ENCODE measurements at places on chromosomes 1 and 21. TPM values are rescaled to one million over a fixed set of nuclear protein-coding genes. Genes with fewer than 3 reads are reported as not detected.

GRCh38 chr1:41432481-41433280 is 51.8 kb downstream of the EDN2 start:
- DNase-seq = peak; percentile 87
- H3K4me3 ChIP-seq = no peak overlapping the region
- H3K27me3 ChIP-seq = peaks cover 26% of the 10 kb centered on the region
- H3K36me3 ChIP-seq = no peaks in the 10 kb centered on the region
- no peak overlapping the region for H3K27ac ChIP-seq

- H3K4me1 ChIP-seq = no peaks in the 10 kb centered on the region
- peaks cover 4% of the 10 kb centered on the region for H3K27me3 ChIP-seq
- no peak for DNase-seq
- H3K27ac ChIP-seq = no peak overlapping the region
Measured at GRCh38 chr1:230749150-230749549, 2.0 kb downstream of the CAPN9 start.

GRCh38 chr1:33327587-33328325 is 6.9 kb upstream of the A3GALT2 start:
- H3K36me3 ChIP-seq = peaks cover 34% of the 10 kb centered on the region
- no peak overlapping the region for H3K4me3 ChIP-seq
- H3K27me3 ChIP-seq = no peaks in the 10 kb centered on the region
- no peak for DNase-seq
- no peaks in the 10 kb centered on the region for H3K4me1 ChIP-seq
- H3K27ac ChIP-seq = no peak overlapping the region

Gene ZSWIM5
- 0.59 TPM for total RNA-seq

Gene SEC22B
- 19.7 TPM for total RNA-seq

Gene KRTAP19-1
- total RNA-seq = not detected

GRCh38 chr1:220012259-220012658 is 34.0 kb downstream of the EPRS1 start:
- no peak overlapping the region for H3K4me3 ChIP-seq
- no peaks in the 10 kb centered on the region for H3K27me3 ChIP-seq
- DNase-seq = no peak
- peaks cover 48% of the 10 kb centered on the region for H3K36me3 ChIP-seq

DNA sequence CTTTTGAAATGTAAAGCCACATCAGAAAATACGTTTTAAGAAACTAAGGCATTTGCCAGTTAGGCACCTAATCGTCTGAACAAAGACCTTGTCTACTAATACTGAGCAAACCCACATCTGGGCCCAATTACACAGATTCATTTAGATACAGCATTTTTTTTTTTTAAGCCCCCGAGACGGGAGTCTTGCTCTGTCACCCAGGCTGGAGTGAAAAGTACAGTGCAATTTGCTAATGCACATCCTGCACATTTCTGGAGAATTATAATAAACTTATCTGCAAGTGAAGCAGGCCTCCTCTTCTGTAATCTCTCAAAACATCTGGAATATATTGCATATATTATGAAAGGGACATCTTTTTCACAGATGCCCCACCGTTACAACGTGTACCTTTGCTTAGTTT is 3.3 kb downstream of the RSRP1 start:
- no peak overlapping the region for H3K4me3 ChIP-seq
- peaks cover 56% of the 10 kb centered on the region for H3K36me3 ChIP-seq
- peaks cover 3% of the 10 kb centered on the region for H3K27me3 ChIP-seq

GRCh38 chr1:198723127-198723526 is 84.3 kb downstream of the PTPRC start:
- H3K27me3 ChIP-seq = no peaks in the 10 kb centered on the region
- H3K4me3 ChIP-seq = no peak overlapping the region
- H3K27ac ChIP-seq = no peak overlapping the region
- peaks cover 38% of the 10 kb centered on the region for H3K4me1 ChIP-seq

- H3K27ac ChIP-seq = no peak overlapping the region
- no peaks in the 10 kb centered on the region for H3K36me3 ChIP-seq
- DNase-seq = no peak
- H3K4me3 ChIP-seq = no peak overlapping the region
- H3K4me1 ChIP-seq = no peaks in the 10 kb centered on the region
Measured at GRCh38 chr1:184380468-184380867, 6.4 kb upstream of the C1orf21 start.

Gene DIO1
- not detected for total RNA-seq

Gene TMPRSS15
- total RNA-seq = not detected

- no peak overlapping the region for H3K27ac ChIP-seq
- H3K4me1 ChIP-seq = no peaks in the 10 kb centered on the region
- no peaks in the 10 kb centered on the region for H3K36me3 ChIP-seq
- no peak for DNase-seq
Measured at GRCh38 chr1:191695865-191696264, 462.4 kb upstream of the RGS18 start.

GRCh38 chr1:1355416-1355815 is 2.9 kb downstream of the MXRA8 start:
- peaks cover 31% of the 10 kb centered on the region for H3K27me3 ChIP-seq
- H3K4me1 ChIP-seq = peaks cover 6% of the 10 kb centered on the region
- no peak for DNase-seq
- no peak overlapping the region for H3K27ac ChIP-seq

DNA sequence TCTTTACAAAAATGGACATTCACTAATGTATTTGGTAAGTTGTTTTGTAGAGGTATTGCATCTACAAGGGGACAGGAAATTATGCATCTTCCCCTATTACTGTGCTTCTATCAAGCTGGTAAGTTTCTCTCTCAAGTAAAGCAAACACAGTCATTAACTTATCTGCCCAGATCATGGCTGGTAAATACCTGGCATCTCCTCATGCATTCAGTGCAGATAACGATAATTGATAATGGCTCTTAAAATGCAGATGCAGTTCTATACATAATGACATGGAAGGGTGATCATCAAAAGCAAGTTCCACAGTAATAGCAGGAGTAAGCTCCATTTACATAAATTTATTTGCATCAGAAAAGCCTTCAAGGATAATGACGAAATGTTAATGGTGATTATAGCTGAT is 122.4 kb downstream of the SIPA1L2 start:
- H3K27me3 ChIP-seq = peaks cover 3% of the 10 kb centered on the region
- no peak overlapping the region for H3K4me3 ChIP-seq
- H3K36me3 ChIP-seq = no peaks in the 10 kb centered on the region

GRCh38 chr1:199447906-199448305 is 579.6 kb upstream of the NR5A2 start:
- H3K27me3 ChIP-seq = peaks cover 8% of the 10 kb centered on the region
- no peak overlapping the region for H3K27ac ChIP-seq
- DNase-seq = no peak
- no peaks in the 10 kb centered on the region for H3K4me1 ChIP-seq
- H3K4me3 ChIP-seq = no peak overlapping the region

DNA sequence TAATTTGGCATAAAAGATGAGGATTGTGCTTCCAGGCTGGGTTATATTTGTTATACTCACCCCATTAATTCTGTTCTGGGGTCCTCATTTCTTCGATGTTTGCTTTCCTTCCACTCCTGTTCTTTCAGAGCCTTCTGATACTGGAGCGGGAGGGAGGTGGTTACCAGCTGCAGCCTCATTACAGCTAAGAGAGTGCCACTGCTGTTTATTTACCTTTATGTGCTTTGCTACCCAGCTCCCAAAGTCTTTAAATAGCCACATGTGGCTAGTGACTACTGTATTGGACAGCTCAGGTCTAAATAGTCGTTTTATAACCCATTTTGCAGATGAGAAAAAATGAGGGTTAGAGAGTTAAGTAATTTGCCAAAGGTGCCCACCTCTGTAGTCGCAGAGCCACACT is 25.1 kb downstream of the PLEKHM2 start:
- H3K4me1 ChIP-seq = peaks cover 10% of the 10 kb centered on the region
- no peaks in the 10 kb centered on the region for H3K27me3 ChIP-seq
- no peak overlapping the region for H3K4me3 ChIP-seq
- no peak for DNase-seq
- H3K36me3 ChIP-seq = peaks cover 4% of the 10 kb centered on the region

DNA sequence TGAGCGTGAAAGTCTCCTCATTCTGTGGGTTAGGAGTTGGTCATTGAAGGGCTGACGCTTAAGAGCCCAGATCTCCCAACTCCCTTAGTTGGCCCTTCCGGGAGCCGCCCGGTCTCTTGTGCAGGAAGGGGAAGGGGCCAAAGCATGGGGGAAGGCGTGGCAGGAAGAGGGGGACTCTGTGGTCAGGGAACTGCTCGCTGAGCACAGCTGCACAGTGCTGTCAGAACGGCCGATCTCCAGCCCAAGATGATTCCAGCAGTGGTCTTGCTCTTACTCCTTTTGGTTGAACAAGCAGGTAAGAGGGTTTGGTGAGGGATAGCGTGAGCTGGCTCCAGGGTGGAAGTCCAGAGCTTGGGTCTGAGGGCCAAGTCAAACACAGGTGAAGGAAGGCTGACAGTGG is at the start of gene FCER1G:
Gene FCER1G, plus strand, starts transcription at position 220 of the 400 bp plus-strand sequence. Its CDS starts 27 bp downstream, at position 247.
- H3K36me3 ChIP-seq = peaks cover 34% of the 10 kb centered on the region
- DNase-seq = no peak
- no peak within 1 kb of the TSS for H3K4me3 ChIP-seq
- H3K4me1 ChIP-seq = peaks cover 28% of the 10 kb centered on the region

Gene GNAT2
- 0.29 TPM for total RNA-seq

GRCh38 chr1:50634251-50634650 is 211.0 kb upstream of the DMRTA2 start:
- H3K27ac ChIP-seq = no peak overlapping the region
- no peaks in the 10 kb centered on the region for H3K27me3 ChIP-seq
- no peak for DNase-seq
- H3K36me3 ChIP-seq = peaks cover 2% of the 10 kb centered on the region
- H3K4me3 ChIP-seq = no peak overlapping the region

GRCh38 chr1:219371471-219371870 is 197.8 kb downstream of the LYPLAL1 start:
- H3K27ac ChIP-seq = no peak overlapping the region
- H3K4me3 ChIP-seq = no peak overlapping the region
- H3K36me3 ChIP-seq = no peaks in the 10 kb centered on the region
- no peak for DNase-seq

- H3K4me1 ChIP-seq = no peaks in the 10 kb centered on the region
- no peak overlapping the region for H3K4me3 ChIP-seq
- peaks cover 18% of the 10 kb centered on the region for H3K27me3 ChIP-seq
- no peak overlapping the region for H3K27ac ChIP-seq
- H3K36me3 ChIP-seq = no peaks in the 10 kb centered on the region
Measured at GRCh38 chr21:36565540-36565939, 85.6 kb upstream of the CLDN14 start.

DNA sequence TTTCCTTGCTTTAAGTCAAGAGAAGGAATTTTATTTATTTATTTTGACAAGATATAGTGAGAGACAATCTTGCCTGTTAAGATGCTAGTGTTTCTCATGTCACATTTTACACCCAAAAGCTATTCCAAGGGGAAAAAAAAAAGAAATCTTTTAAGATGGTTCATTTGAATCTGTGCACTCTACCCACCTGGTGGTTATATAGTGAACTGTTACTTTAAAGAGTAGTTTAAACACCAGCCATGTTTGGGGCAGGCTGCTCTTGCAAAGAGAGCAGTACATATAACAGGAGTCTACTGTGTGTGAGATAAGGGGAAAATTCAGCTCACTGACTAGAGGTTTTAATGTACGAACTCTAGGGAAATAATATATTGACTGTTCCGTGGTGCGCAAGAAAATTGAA is 3.3 kb upstream of the ELAVL4 start:
- no peak for DNase-seq
- H3K27me3 ChIP-seq = peaks cover 29% of the 10 kb centered on the region
- no peak overlapping the region for H3K4me3 ChIP-seq
- H3K27ac ChIP-seq = no peak overlapping the region
- no peaks in the 10 kb centered on the region for H3K36me3 ChIP-seq
- H3K4me1 ChIP-seq = peaks cover 14% of the 10 kb centered on the region

DNA sequence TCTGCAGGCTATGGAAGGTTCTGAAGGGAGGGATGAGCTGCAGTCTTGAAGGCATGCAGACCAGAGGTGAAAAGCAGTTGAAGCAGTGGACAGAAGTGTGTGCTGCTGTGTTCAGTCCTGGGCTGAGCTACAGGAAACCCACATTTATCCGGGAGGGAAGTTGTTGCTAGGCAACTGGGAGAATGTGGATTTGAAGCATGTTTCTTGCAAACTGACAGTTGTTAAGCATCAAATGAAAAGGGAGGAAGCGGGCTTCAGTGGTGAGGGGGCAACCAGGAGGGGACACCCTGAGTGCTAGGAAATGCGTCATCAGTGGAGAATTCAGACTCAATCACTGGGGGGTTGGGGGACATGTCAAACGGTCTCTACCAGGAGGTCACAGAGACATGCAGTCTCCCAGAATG is 28.7 kb downstream of the ABCA4 start:
- peaks cover 8% of the 10 kb centered on the region for H3K4me1 ChIP-seq
- DNase-seq = no peak
- peaks cover 16% of the 10 kb centered on the region for H3K27me3 ChIP-seq
- no peaks in the 10 kb centered on the region for H3K36me3 ChIP-seq
- H3K4me3 ChIP-seq = no peak overlapping the region

DNA sequence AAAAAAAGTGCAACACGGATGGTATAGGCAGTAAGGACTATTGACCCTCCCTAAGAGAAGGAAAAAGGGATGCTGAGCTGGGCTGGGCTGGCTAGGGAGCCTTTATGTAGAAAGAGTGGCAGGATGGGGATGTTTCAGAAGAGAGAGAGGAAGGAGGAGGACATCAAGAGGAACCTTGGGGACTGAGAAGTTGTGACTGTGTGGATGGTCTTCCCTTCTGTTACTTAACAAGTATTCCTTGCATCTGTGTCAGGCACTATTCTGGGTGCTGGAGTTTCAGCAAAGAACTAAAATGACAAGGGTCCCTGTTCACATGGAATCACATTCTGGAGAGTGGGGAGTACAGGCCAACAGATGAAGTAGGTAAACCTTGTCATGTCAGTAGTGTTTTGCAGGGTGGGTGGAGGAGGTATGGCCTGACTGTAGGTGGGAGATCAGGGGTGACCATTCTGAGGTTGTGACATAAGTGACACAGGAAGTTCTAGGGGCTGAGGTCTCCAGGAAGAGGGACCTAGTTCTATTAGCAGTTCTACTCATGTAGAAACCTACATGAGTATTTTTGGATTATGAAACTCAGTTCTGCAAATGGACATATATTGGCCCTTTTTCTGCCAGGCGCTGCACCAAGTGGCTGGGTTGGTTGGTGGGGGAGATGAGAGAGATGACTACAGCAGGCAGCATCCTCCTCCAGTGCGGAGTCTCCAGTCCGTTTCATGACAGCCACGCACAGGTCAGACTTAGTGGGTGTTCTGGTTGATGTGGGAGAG is 53.8 kb downstream of the PRDM2 start:
- H3K4me1 ChIP-seq = peaks cover 75% of the 10 kb centered on the region
- H3K27me3 ChIP-seq = no peaks in the 10 kb centered on the region
- peak overlapping the region; percentile 31 for H3K27ac ChIP-seq

DNA sequence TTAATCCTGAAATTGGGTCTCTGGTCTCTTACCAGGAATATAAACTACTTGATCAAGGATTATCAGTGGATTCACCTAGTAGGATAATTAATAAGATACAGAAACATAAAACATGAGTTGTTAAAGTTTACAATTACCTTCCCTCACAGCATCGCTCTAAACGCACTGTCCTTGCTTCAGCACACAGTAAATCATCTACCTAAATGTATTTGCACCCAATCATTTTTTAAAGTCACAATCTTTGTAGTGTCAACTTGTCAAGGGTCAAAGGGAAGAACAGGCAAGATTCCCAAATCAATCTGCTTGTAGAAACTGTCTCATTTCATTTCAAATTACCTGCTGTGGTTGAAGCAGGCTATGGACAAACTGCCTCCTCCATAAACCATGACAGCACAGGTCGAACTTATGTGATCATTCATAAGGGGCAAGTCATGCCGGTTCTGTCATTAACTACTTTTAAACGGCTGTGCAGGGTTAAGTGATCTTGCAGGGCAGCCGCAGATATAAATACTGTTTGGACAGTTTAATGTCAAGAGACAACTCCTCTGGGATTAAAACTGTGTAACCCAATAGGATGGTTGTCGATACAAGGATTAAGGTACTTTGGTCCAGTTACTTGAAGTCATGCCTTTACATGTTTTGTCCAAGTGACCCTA is 93.6 kb downstream of the ZNF281 start:
- no peak overlapping the region for H3K27ac ChIP-seq
- H3K36me3 ChIP-seq = no peaks in the 10 kb centered on the region
- H3K4me3 ChIP-seq = no peak overlapping the region
- H3K27me3 ChIP-seq = peaks cover 12% of the 10 kb centered on the region
